ENCODE measurements at places on chromosomes 5 and 9.

GRCh38 chr9:87236546-87236945 is 261.1 kb upstream of the DAPK1 start:
- DNase-seq, result no peak

GRCh38 chr9:89814340-89815040 is 209.7 kb downstream of the GADD45G start:
- DNase-seq, result no peak

DNA sequence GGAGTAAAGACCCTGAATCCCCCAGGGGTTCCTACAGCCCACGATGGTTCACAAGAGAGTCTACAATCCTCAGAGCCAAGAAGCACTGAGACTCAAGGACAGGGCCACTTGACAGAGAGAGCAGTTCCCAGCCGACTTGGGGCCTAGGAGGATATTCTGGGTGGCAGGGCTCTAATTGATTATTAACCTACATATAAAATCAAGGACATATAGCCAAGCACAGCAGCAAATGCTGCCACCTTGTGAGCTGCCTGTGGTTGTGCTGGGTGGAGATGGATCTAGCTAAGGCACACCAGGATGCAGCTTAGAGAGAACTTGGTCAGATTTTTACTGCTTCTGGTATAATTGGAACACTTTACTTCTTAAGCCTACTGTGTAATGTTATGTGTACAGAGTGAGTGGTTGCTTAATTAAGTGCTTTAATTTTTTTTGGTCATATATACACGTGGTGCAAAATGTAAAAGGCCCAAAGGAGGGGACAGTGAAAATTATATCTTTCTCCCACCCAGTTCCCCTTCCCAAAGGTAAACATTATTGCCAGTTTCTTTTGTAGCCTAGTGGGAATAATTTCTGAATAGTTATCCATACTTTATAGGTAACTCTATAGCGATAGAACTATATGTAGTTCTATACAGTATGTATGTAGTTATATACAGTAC is 78.8 kb downstream of the F2RL2 start:
- DNase-seq, result peak; percentile 25

DNA sequence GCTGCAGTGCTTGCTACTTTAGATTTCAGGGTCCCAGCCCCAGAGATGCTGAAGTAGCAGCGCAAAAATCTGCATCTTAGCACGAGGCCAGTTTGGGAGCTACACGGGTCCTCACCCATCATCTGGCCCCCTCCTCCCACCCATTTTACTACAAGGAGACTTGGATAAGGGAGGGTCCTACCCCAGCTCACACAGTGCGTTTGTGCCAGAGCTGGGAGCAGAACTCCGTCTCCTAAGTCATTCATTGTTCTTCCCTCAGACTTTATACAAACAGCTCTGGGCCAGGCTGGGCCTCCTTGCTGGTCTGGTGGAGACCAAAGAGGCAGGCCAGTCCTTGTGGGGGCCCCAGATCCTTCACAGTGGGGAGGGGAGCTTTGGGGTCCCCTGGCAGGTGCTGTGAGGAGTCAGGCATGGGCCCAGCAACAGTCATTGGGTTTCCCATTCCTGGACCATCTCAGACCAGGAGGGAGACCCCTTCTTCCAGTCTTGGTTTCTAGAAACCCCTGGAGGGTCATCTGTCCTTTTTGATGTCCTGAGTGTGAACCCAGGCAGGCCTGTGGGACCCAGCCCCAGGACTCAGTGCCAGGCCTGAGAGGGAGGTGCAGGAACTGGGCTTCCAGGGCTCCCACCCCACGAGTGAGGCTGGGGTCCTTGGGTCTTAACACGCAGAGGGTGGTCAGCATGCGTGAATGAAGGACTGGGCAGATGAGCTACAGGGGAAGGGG is 2.3 kb upstream of the IL17B start:
- no peak for DNase-seq

GRCh38 chr5:101860563-101860962 is 435.5 kb downstream of the SLCO4C1 start:
- DNase-seq, result no peak

DNA sequence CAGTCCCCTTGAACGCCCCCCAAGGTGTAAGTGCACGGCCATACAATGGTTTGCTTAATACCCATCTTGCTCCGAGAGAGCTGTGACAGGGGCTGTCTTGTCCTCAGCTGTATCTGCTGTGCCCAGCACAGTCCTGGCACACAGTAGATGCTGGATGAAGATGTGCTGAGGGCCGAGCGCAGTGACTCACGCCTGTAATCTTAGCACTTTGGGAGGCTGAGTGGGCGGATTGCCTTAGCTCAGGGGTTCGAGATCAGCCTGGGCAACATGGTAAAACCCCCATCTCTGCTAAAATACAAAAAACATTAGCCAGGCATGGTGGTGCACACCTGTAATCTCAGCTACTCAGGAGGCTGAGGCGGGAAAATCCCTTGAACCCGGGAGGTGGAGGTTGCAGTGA is 53.6 kb downstream of the C9orf50 start:
- no peak for DNase-seq

- DNase-seq, result peak; percentile 12
Measured at GRCh38 chr5:107285772-107286171, 385.0 kb downstream of the EFNA5 start.

DNA sequence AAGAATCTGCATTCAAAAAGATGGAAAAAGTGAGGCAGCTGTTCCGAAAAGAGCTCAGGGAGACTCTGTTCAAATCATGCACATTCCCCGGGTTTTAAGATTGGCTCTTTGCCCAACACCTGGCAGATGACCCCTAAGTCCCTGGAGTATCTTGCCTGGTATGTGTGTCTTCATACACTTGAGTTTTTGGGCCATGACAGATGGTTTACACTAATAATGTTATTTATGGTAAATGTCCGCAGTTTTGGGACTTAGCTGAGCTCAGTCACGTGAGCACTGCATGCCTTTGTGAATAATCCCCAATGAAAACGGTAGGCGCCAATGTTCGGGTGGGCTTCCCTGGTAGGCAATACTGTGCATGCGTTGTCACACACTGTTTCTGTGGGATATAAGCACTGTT is 316.1 kb downstream of the PRDM9 start:
- DNase-seq, result no peak

- DNase-seq, result no peak
Measured at GRCh38 chr5:120396186-120396585, 67.9 kb upstream of the PRR16 start.

DNA sequence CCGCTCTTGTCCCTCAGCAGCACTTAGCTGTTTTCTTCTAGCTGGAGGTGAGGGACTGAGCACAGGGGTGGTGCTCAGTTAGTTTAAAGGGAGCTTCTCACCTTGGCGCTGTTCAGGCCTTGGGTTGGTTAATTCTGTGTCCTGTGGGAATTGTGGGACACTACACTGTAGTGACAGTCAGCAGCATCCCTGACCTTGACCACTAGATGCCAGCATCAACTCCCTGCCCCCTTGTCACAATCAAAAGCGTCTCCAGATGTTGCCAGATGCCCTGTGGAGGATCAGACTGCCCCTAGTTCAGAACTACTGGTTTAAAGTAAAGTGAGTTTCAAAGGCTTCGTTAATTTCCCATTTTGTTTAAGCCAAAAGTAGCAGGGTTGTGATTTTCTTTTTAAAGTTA is 65.5 kb upstream of the DMRT3 start:
- DNase-seq, result no peak

DNA sequence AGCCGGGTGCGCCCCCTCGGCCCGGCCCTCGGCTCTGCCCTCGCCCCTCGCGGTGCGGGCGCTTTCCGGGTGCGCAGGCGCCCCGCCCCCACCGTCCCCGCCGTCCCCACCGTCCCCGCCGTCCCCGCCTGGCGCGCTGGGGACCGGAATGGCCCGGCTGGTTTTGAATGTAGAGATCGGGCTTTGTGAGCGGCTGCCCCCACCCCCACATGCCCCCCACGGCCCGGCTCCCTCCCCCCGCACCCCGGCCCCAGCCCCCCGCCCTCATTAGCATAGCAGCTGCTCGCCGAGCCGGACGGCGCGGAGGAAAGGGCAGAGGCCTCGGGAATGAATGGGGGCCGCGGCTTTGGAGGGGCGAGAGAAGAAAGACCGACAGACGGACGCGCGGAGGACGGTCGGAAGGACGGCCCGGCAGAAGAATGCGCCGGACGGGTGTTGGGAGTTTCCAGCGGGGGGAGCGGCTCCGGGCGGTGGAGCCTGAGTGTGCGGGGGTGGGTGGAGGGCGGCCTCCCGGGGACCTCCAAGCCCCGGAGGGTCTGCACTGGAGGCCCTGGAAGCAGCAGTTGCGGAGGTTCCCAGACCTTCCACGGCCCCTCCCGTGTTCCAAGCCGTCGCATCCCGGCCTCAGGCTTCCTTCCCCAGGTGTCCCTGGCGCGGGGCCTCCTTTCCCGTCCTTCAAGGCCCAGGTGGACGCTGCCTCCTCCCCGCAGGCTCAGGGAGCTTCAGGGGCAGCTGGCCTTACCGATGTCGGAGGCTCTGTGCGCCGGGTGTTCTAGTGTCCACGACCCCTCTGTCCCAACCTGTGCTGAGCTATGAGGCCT is 6.0 kb downstream of the NRARP start:
- no peak for DNase-seq

DNA sequence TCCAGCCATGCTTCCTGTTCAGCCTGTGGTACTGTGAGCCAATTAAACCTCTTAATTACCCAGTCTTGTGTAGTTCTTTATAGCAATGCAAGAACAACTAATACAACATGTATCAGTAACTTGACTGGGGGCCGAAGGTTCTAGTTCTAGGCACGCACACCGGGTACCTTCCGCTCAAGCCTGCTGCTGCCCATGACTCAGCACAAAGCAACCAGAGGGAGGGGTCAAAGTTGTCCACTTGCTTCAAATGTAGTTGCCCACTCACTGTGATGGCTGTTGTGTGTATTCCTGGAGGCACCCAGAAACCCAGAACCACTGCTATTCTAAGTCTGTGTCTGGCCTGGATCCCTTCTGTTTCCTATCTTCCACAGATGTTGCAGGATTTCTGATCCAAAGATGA is 222.6 kb downstream of the FRMD3 start:
- no peak for DNase-seq

GRCh38 chr5:117131048-117131679 is 556.5 kb upstream of the SEMA6A start:
- DNase-seq, result no peak

- DNase-seq, result no peak
Measured at GRCh38 chr5:104472811-104473210, 910.2 kb upstream of the NUDT12 start.

GRCh38 chr5:73459366-73459765 is 10.8 kb upstream of the FOXD1 start:
- no peak for DNase-seq

DNA sequence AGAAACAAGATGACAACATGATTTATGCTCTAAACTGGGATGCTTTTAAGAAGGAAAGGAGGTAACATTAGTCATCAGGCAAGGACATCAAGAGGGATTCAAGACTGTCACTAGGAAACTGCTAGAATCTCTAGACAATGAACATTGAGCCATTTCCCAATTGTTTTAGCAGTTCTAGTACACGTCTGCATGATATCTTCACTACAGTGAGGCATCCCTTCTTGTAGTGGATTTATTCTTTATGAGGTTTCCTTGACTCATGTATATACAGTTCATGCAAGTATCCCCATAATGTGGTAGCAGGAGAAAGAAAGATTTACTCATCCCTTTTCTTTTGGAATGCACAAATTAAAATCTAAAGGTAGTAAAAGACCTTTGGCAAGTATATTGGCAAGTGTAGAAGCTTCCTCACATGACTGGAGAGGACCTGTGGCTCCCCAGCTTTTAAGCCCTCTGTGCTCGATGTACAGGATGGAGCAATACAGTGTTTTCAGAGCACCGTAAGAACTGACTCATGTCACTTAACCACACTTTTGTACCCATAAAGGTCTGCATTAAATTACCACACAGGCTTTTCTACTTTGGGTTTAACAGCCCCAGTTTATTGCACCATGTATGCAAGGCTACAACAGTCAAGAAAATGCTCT is 335.9 kb downstream of the SEMA5A start:
- DNase-seq, result no peak
